Activated T-cell treated with anti-CD3 and anti-CD28 coated beads, Interleukin-2, amount 50 U/mL, for 4 hours (primary cell): ENCODE measurements at places on chromosomes 4 and X. TPM values are rescaled to one million over a fixed set of nuclear protein-coding genes. Genes with fewer than 3 reads are reported as not detected.

GRCh38 chr4:107874024-107874423 is 49.3 kb downstream of the SGMS2 start:
- DNase-seq = no peak

The CYP2U1 gene
- 2.0 TPM for total RNA-seq

DNA sequence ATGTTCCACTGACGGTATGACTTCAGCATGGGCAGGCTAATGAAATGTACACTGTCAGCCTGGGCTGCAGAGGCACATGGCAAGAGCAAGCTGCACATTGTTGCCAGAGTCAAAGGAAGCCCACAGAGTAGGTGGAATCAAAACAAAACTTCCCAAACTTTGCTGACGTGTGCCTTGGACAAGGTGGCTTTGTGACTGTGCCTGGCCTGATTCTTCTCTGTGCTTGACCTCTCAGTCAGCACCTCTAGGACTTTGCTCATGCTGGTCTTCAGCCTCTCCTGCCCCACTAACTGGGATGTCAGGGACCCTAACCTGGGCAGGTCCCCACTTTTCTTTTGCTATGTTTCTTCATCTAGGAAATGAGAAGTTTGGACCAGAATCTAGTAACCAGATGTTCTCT is 40.5 kb upstream of the KIAA1210 start:
- no peak for DNase-seq

DNA sequence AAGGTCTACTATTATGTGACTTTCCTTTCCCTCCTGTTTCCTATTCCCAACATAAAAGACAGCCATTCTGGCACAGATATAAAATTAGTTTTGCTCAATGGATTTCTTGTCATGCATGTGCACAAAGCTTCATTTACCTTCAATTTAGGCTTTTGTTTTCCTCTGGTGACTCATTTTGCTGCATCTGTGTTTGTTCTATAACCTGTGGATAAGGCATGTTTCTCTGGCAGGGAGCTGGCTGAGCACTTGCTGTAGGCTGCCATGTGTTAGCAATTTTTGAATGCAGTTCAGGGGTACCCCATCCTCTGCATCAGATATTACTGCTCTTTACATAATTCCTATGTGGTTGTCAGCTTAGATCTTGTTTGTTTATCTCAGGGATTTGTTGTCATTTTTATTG is 202.8 kb upstream of the GRID2 start:
- DNase-seq = no peak

- no peak for DNase-seq
These were observed 135.7 kb downstream of the GPC3 start for GRCh38 chrX:133849676-133850075.

DNA sequence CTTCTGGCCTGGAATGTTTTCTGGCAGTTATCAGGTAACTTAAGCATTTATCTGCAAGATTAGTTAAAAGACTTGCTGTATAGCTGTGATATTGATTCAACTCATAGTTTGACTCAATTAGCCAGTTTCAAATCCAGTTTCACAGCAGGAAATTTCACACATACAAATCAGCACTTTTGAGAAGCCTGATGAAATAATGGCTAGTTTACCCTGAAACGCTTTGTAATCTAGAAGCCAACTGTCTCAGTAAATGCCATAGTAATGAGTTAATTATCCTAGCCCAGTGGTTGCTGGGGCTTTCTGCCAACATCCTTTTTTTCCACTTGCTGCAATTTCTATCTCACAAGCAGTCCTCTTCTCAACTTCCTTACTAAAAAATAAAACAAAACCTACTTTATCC is 53.1 kb downstream of the ARHGEF38 start:
- no peak for DNase-seq
